ENCODE measurements at places on chromosomes 12 and 14.

GRCh38 chr12:92505254-92506231 lies 197.2 kb upstream of the PLEKHG7 start:
- DNase-seq: peak; percentile 24

GRCh38 chr12:108505129-108505528 lies 9.9 kb upstream of the FICD start:
- DNase-seq: no peak

- no peak for DNase-seq
Observed at GRCh38 chr12:67915335-67915851, 73.9 kb upstream of the IFNG-AS1 start.

- DNase-seq: no peak
Observed at GRCh38 chr14:51431741-51432140, 191.7 kb downstream of the TMX1 start.

DNA sequence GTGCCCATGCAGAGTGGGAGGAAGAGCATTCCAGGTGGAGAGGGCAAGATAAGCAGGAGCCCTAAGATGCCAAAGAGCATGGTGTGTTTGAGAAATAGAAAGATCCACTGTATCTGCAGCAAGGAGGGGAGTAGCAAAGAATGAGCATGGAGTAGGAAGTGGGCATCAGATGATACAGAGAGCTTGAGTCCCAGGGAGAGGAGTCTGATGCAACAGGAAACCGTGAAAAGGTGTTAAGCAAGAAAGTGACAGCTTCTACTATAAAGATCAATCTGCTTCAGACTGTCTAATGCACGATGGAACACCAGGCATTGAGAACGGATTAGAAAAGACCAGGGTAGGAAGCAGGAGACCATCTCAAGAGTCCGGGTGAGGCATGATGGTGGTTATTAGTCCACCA lies 12.3 kb upstream of the GPRC5D start:
- DNase-seq: no peak
